ENCODE measurements at places on chromosomes 7 and 10. TPM values are rescaled to one million over a fixed set of nuclear protein-coding genes. Genes with fewer than 3 reads are reported as not detected.

DNA sequence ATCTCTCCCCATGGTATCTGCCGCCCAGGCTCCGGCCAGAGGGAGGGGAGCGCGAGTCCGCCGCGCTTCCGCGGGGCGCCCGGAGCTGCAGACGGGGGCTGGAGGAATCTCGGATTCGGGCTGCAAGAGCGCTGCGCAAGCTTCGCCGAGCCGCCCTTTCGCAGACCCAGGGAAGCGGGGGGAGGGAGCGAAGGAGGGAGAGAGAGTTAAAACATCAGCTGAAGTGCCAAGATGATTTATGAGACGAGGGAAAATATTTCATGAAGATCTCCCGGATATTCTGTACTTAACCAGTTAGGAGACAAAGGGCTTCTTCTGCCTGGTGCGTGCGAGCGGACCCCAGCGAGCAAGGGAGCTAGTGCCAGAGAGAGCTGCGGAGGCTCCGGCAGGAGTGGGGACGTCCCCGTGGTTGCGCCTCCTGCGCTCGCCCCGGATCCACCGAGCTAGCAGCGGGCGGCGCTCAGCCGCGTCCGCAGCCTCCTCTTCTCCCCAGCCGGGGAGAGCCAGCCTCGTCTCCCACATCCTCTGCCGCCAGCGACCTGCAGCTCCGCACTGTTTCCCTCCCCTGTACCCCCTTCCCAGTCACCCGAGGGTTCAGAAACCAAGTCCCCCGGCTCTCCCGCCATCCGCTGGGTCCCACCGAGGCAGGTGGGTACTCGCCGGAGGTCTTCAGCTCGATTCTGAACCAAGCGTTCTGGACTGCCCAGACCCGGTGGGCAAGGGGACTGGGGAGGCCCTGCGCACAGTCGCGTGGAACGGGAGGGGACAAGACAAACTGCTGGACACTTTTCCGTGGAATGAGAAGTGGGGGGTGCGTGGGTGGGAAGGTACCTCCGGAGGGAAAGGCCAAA is 1.0 kb upstream of the PAX2 start:
- peak overlapping the region; percentile 17 for H3K4me3 ChIP-seq
- no peak overlapping the region for H3K27ac ChIP-seq
- DNase-seq = no peak

GRCh38 chr10:49781247-49781646 is 19.1 kb upstream of the OGDHL start:
- H3K27me3 ChIP-seq = no peaks in the 10 kb centered on the region
- peaks cover 5% of the 10 kb centered on the region for H3K4me1 ChIP-seq
- no peak overlapping the region for H3K27ac ChIP-seq
- H3K4me3 ChIP-seq = no peak overlapping the region
- no peaks in the 10 kb centered on the region for H3K36me3 ChIP-seq

Gene MMD2
- 0.11 TPM for total RNA-seq

Gene FKBP6
- not detected for total RNA-seq

DNA sequence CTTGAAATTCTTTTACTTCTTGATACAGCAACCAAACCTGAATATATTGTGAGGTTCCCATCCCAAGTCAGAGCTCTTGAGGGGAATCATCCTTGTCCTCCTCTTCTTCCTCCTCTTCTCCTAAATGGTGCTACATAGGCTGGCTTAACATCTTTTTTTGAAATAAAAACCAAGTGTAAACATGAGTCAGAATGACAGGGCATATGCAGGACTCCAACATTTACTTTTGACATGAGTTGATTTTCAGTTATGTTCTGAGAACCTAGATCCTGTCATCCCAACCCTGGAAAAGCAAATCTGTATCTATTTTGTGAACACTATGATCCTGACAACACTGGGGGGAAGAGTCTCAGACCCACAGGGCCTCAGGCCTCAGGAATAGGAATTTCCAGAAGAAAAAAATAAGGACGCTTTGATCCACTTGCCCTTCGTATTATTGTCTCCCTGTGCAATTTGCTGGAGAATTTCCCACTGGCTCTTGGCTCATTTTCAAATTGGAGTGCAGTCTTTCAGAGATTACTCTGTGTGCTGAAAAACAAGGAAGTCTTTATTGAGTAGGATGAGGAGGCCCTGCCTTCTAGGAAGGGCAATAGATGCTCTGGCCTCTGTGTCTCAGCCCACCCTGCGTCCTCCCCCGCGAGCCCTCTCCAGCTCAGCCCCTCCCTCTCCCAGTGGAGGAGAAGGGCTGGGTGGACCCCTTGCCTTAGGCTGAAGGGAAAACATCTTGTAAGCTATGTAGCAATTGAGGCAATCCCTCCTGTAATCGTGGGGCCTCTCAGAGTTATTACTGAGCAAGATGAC is 121.6 kb downstream of the CREB5 start:
- H3K27me3 ChIP-seq = no peaks in the 10 kb centered on the region
- peaks cover 4% of the 10 kb centered on the region for H3K36me3 ChIP-seq
- no peak overlapping the region for H3K27ac ChIP-seq
- H3K4me3 ChIP-seq = no peak overlapping the region
- H3K4me1 ChIP-seq = peaks cover 10% of the 10 kb centered on the region
- DNase-seq = no peak

- no peak overlapping the region for H3K4me3 ChIP-seq
- DNase-seq = no peak
- no peaks in the 10 kb centered on the region for H3K27me3 ChIP-seq
- no peaks in the 10 kb centered on the region for H3K4me1 ChIP-seq
These were observed 196.2 kb downstream of the TCERG1L start for GRCh38 chr10:131115321-131115720.

GRCh38 chr7:128909625-128910568 is 612 bp downstream of the KCP start:
- H3K4me1 ChIP-seq = peaks cover 7% of the 10 kb centered on the region
- peaks cover 10% of the 10 kb centered on the region for H3K36me3 ChIP-seq
- peak overlapping the region; percentile 76 for H3K4me3 ChIP-seq
- no peak overlapping the region for H3K27ac ChIP-seq
- H3K27me3 ChIP-seq = peaks cover 7% of the 10 kb centered on the region
- peak; percentile 88 for DNase-seq

Gene TAS2R41
- not detected for total RNA-seq

DNA sequence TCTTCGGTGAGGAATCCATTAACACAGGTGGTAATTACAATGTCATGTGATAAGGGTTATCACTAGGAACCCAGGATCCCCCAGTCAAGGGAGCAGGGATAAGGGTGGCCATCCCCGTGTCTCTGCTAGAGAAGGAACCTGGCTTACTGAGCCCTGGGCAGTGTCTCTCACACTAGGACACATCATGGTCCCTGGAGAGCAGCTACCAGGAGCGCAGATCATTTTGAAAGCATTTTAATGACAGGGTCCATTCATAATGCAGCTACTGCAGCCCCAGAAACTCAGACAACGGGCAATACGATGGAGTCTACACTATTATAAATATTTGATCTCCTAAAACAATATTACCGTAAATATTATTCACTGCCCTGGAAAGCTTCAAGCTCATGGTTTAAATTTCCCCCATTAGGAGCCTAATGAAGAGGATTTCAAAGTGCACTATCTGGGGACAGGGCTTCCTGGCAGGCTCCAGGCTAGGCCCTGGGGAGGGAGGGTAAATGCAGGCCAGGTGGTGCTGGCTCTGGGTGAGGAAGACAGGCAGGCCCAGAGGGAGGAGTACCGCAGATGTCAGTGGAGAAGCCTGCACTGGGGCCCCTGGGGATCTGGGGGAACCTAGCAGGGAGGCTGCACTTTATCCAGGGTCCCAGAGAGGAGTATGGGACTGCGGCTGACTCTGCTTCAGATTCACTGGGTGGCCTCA is 52.6 kb upstream of the LOXL4 start:
- H3K4me3 ChIP-seq = no peak overlapping the region
- no peak overlapping the region for H3K27ac ChIP-seq
- H3K27me3 ChIP-seq = 0 out of 2 replicates have a peak, but pooled peaks cover 2% of the 10 kb centered on the region
- no peak for DNase-seq
- no peaks in the 10 kb centered on the region for H3K36me3 ChIP-seq

DNA sequence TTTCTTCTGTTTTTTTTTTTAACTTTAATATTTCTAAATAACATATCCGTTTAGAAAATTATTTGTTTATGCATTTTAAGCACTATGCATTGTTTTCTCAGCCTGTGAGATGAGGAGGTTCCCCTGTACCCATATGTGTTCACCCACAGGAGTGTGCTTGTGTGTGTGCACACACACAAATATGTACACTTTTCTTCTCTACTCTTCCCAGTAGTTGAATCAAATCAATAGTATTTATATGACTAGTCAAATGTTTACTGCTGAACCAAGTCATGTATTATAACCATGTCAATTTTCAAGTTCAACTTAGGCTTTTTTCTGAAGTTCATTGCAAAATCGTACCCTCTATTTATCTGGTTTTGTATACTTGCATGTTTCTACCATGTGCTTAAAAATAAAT is 37.3 kb downstream of the HDAC9 start:
- no peak for DNase-seq
- peaks cover 2% of the 10 kb centered on the region for H3K4me1 ChIP-seq
- H3K36me3 ChIP-seq = no peaks in the 10 kb centered on the region
- H3K4me3 ChIP-seq = no peak overlapping the region

GRCh38 chr7:90858546-90858945 is 262.4 kb downstream of the CDK14 start:
- H3K27me3 ChIP-seq = no peaks in the 10 kb centered on the region
- no peak overlapping the region for H3K27ac ChIP-seq
- no peak for DNase-seq

DNA sequence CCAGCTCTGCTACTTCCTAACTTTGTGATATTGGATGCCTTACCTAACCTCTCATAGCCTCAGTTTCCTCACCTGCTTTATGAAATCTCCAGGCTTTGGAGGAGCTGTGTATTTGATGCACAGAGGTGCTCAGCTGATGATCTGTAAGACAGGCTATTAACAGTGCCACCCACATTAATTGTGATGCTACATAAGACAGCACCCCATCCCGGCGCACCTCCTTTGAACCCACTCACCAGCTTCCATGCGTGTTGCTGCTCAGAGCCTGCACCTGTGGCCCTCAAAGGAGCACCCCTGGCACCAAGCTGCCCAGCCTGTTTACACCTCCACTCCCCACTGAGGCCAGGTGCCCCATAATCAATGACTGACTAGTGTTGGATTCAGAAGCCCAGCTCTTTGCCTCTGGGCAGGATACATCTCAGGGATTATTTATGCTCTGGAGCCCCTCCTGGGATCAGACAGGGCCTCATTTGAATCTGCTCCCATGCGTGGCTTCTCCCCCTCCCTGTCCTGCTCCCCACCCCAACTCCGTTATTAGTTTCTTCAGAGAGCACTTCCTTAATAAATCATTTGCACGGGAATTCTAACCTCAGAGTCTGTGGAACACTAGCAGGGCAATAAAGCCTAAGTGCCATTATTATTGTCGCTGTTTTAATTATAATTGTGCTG is 87.7 kb downstream of the GFRA1 start:
- no peaks in the 10 kb centered on the region for H3K27me3 ChIP-seq
- H3K36me3 ChIP-seq = no peaks in the 10 kb centered on the region
- H3K27ac ChIP-seq = no peak overlapping the region
- no peaks in the 10 kb centered on the region for H3K4me1 ChIP-seq

Gene C7orf25
- total RNA-seq = 2.9 TPM

Gene CHCHD1
- total RNA-seq = 45.9 TPM

GRCh38 chr7:27608776-27609495 is 53.7 kb downstream of the HIBADH start:
- H3K4me3 ChIP-seq = no peak overlapping the region
- no peaks in the 10 kb centered on the region for H3K27me3 ChIP-seq
- no peak for DNase-seq
- H3K4me1 ChIP-seq = no peaks in the 10 kb centered on the region
- H3K27ac ChIP-seq = no peak overlapping the region

Gene IL15RA
- total RNA-seq = 0.31 TPM

Gene PHYHIPL
- 0.44 TPM for total RNA-seq

DNA sequence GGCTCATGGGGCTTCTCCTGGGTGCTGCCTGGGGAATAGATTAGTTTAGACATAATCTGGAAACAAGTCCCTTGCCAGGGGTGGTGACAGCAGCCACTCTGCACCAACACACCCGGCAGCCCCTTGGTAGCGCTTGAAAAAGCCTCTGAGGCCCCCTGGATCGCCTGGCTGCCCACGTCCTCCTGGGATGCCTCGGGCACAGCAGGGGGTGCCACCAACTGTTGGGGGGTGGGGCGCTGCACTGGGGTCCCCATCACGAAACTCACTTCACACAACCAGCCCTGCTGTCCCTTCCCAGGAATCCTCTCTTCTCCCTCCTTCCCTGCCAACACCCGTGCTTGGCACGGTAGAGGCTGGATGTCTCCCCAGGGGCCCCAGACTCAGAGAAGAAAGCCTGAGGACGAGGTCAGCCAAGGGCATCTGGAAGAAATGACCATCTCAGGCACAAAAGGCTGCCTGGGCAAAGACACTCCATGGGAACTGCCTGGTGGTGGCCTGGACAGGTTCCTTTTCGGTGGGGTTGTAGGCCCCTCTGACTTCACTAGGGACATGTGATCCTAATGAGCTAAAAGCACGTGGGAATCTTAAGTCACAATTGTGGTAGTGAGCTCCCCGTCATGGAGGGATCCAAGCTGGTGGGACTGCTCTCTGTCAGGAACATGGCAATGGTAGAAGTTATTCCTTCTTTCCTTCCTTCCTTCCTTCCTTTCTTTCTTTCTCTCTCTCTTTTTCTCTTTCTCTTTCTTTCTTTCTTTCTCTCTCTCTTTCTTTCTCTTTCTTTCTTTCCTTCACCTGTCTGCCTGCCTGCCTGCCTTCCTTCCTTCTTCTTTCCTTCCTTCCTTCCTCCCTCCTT is 11.3 kb downstream of the TMEM270 start:
- no peak overlapping the region for H3K4me3 ChIP-seq
- no peaks in the 10 kb centered on the region for H3K27me3 ChIP-seq
- H3K4me1 ChIP-seq = no peaks in the 10 kb centered on the region

DNA sequence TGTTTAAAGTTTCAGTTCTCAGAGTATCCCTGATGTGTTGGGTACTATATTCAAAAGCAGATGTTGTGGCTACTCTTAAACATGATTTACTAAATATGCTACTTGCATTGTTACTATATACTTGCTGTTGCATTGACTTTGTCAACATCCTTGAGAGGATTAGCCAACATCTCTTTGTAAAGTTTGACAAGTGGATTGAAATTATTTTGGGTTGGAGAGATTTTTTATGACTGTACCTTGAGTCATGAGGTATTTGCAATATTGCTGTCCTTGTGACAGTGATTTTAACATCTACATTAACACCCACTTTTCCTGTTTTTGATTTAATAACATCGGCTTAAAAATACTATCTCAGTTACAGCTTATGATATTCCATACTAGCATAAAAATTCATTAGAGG is 31.9 kb downstream of the MRC1 start:
- no peaks in the 10 kb centered on the region for H3K36me3 ChIP-seq
- no peaks in the 10 kb centered on the region for H3K4me1 ChIP-seq
- no peak for DNase-seq
- no peaks in the 10 kb centered on the region for H3K27me3 ChIP-seq

- no peaks in the 10 kb centered on the region for H3K36me3 ChIP-seq
- DNase-seq = no peak
- H3K27me3 ChIP-seq = no peaks in the 10 kb centered on the region
- H3K4me1 ChIP-seq = 0 out of 2 replicates have a peak, but pooled peaks cover 2% of the 10 kb centered on the region
- H3K4me3 ChIP-seq = no peak overlapping the region
These were observed 554.3 kb upstream of the MGMT start for GRCh38 chr10:128912568-128913311.
